Activated CD8-positive, alpha-beta memory T cell treated with anti-CD3 and anti-CD28 coated beads, Interleukin-2, amount 50 U/mL, for 4 hours (primary cell): ENCODE measurements at places on chromosomes 5 and 9.
A peak's percentile ranks its signal among the peaks of the same experiment; 100 is the strongest.

GRCh38 chr9:134066913-134067851 lies 644 bp downstream of the BRD3 start:
- DNase-seq = peak; percentile 45

GRCh38 chr5:7396713-7397454 lies 946 bp downstream of the ADCY2 start:
- DNase-seq = no peak

- DNase-seq = no peak
Measured at GRCh38 chr9:104896131-104896530, 31.8 kb downstream of the ABCA1 start.

- no peak for DNase-seq
Measured at GRCh38 chr5:1177826-1178528, 23.4 kb upstream of the SLC6A19 start.

GRCh38 chr5:39587675-39588074 lies 162.9 kb upstream of the DAB2 start:
- DNase-seq = no peak

DNA sequence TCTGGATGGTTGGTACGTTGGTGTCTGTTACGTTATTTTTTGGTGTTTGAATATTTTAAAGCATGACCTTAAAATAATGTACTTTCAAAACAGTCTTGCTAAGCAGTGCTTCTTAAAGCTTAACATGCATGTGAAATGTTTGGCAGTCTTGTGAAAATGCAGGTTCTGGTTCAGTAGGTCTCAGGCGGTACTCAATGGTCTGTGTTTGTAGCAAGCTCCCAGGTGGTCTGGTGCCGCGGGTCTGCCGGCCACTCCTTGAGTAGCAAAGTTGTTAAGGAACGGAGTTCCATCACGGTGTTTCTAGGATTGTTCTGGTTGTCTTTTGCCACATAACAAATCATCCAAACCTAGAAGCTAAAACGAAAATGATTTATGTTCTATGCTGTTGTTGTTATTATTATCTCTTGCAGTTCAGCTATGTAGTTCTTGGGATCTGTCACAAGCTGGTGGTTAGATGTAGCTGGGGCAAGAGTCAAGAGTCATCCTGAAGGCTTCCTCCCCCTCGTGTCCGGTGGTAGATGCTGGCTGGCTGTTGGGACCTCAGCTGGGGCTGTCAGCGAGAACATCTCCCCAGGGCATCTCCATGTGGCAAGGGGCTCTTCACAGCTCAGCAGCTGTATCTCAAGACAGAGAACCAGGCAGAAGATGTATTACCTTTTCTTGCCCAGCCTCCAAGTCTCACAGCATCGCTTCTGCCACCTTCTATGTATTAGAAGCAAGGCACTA lies 186.8 kb downstream of the PALM2AKAP2 start:
- DNase-seq = no peak

- no peak for DNase-seq
Measured at GRCh38 chr9:2154731-2155130, 139.6 kb downstream of the SMARCA2 start.

DNA sequence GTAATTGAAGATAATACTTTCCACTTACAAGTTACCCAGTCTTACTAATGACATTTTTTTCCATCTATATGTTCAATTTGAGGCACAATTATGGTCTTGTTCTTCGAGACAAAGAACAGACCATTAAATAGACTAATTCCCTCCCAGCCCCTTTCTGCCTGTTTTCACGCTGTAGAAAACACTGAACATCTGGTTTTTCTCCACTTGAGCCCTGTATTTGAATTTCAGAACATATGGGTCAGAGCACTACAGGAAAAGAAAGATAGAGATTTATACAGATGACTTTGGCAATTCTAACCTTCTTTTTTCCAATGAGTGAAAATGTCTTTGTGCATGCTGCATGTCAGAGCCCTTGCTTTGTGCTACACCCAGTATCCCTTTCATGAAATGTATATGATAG lies 506.9 kb downstream of the LRRC70 start:
- no peak for DNase-seq

- no peak for DNase-seq
Measured at GRCh38 chr5:115542651-115543364, 1.8 kb downstream of the FEM1C start.

DNA sequence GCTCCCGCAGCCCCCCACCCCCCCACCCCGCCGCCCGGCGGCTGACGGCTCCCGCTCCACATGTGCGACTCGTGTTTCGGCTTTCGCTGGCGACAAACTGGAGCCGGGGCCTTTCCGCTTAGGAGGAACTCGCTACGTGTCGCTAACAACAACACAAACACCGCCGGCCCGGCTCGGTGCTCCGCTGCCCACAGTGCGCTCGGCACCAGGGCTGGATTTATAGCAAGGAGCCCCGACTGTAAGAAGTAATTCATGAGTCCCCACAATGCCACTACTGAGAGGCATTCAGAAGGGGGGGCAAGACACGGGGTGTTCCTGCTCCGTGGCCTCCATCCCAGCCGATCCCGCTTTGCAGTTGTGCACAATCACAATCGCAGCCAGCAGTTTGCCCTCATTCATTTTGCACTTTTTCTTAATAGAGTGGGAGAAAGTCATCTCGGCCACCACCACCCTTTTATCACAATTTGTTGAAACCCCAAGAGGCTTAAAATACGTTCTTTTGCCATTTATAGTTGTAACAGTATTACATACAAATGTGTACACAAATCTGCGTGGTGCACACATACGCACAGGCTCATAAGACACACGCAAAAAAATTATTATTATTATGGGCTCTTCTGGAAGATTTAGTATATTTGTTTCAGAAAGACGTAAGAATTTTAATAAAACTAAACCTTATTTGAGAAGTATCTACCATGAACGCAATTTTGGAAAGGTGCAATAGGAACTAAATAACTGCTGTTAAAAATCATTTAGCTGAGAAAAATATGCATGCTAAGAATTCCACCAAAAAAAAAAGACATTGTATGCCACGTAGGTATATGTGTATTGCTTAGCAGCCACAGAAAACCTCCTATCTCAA lies 48.1 kb downstream of the EBF1 start:
- no peak for DNase-seq

DNA sequence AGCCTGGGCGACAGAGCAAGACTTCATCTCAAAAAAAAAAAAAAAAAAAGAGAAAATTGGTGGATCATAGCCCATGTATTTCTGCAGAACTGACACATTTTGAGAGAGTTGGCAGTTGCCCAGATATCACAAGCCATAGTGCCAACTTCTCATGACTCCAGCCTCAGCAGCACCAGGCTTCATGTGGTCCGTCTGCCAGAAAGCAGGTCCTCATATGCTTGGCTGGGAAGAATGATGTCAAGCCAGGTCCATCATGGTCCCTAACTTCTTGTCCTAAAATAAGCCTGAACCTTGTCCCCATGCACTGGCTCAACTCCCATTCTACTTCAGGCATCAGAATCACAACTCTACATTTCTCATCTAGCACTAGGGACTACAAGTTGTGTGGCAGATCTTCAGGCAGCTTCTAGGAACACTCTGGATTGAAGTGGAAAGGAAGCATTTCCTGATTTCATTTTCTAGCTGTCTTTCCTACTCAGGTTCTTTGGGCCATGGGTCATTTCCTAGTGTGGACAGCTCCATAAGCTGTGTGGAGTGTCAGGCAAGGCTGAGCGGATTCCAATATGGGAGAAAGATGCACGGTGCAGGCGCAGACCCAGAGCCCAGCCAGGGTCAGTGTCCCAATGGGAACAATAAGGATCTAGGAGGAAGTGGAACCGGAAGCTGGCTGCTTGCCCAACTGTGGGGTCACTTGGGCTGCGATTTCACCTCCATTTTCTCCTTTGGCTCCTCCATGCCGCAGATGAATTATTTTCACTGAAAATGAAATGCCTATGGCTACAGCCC lies 90.1 kb downstream of the LMNB1 start:
- no peak for DNase-seq

- DNase-seq = no peak
Measured at GRCh38 chr5:78974011-78974410, 11.1 kb downstream of the ARSB start.

- DNase-seq = no peak
Measured at GRCh38 chr5:13700626-13701025, 243.9 kb downstream of the DNAH5 start.

DNA sequence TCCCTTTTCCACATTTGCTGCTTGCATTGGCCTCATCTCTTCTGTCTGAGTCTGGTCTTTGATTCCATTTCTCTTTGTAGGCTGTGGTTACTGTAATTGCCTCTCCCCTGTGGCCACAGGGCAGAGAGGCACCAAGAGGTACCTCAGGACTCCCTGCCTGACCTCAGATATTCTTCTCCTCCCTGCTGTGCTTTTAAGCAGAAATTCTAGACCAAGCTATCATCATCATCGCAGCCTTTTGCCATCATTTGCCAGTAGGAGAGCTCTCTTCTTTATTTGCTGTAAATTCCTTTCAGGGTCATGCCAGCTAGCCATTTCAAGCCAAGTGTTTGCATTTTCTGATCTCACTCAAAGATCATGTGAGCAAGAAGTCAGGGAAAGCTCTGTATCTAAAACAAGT lies 369.6 kb downstream of the ICE1 start:
- no peak for DNase-seq

DNA sequence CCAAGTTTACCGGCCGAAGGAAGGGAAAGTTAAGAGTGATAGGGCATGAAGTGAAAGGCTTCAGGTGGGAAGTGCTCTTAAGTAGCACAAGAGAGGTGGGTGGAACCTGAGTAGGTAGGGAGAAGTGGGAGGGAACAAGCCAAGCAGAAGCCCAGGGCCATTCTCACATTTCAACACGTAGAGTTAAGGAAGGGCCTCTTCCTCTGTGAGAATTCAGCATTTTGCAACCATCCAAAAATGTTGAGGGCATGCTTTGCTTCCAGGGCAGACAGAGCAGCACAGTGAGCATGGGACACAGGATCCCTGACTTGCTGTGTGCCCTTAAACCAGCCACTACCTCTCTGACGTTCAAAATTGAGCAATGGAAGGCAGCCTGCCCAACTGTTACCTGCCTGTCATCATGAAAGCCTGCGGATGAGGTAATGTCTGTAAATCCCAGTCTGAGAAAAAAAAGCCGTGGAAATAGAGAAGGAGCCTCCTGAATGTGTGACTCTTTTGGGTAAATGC lies 3.3 kb downstream of the CYFIP2 start:
- DNase-seq = no peak

DNA sequence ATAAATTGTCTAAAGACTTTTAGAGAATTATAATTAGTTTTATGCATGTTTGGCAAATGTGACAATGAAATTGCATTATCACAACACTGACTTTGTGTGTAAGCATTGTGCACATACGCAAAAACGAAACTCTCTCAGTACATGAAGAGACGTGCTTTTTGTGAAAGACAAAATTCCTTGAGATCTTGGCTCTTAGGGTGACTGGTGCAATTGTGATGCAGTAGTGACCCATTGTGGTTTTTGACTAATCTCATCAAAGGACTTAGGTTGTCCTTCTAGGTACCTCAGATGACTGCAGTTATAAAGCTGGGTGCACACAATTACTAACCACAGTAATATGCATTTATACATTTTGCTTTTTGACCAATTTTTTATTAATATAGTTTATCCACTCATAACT lies 25.3 kb upstream of the TYRP1 start:
- no peak for DNase-seq

DNA sequence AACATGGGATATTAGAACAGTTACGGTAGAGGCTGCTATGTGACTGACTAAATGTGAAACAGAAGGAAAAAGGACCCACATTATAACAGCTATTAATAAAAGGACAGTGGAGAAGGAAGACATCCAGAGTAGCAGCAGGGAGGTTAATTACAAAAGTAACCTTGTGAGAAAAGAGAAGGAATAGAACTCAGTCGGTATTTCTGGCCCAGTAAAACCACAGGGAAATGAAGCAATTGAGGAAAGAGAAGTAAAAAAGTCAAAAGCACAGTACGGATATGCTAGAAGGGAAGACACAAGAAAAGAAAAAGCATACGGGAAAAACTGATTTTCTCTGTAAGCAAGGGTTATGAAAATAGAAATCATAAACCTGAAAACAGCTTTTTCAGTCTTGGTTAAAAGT lies 164.7 kb downstream of the RFX3 start:
- DNase-seq = no peak

DNA sequence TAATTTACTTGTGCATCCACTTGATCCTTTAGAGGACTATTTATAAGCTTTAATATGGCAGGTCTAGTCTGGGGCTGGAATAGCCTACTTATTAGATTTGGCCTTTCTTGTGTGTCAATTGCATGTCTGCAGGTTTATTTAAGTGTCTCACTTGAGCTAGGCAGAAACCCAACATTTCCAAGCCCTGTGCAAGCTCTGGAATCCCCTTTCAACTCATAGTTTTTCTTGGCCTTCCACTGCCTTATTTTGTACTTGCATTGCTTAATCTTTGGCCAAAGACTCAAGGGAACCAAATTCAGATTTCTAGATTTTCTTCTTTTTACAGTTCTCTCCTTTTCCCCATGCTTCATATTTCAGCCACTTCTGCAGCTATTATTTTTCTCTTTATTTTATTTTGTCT lies 102.4 kb upstream of the RFX3 start:
- DNase-seq = no peak

GRCh38 chr5:135391116-135391868 lies 7.7 kb downstream of the MACROH2A1 start:
- DNase-seq = no peak

DNA sequence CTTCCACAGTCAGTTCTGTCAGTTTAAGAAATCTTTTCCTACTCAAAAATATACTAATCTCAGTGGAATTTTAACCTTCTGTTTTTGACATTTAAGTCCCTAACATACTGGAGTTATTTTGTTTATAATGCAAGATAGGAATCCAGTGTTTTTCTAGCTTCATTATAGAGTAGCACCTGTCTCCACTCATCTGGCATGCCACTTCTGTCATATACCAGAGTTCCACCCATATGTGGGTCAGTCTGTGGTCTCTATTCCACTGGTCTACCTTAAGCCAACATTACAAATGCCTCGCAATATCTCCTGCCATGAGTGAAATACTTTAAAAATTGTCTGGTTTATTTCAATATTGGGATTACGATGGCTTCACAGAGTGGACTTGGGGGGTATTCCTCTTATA lies 42.9 kb downstream of the RNF145 start:
- DNase-seq = no peak

- DNase-seq = no peak
Measured at GRCh38 chr5:57411982-57412381, 70.6 kb downstream of the ACTBL2 start.

GRCh38 chr9:8766096-8766495 lies 966.5 kb upstream of the DMAC1 start:
- DNase-seq = no peak

DNA sequence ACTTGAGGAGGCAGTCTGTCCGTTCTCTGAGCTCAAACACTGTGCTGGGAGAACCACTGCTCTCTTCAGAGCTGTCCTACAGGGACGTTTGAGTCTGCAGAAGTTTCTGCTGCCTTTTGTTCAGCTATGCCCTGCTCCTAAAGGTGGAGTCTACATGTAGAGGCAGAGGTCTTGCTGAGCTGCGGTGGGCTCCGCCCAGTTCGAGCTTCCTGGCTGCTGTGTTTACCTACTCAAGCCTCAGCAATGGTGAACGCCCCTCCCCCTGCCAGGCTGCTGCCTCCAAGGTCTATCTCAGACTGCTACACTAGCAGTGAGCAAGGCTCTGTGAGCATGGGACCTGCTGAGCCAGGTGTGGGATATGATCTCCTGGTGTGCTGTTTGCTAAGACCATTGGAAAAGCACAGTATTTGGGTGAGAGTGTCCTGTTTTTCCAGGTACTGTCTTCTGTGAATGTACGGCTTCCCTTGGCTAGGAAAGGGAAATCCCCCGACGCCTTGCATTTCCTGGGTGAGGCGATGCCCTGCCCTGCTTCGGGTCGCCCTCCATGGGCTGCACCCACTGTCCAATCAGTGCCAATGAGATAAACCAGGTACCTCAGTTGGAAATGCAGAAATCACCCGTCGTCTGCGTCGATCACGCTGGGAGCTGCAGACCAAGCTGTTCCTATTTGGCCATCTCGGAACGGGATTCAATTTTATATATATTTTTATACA lies 58.5 kb downstream of the CNTRL start:
- peak; percentile 67 for DNase-seq
